ENCODE measurements at places on chromosomes 11 and 22.

GRCh38 chr11:110629594-110629993 lies 82.6 kb downstream of the ARHGAP20 start:
- DNase-seq = no peak

- DNase-seq = no peak
These were observed 16.9 kb downstream of the CCDC15 start for GRCh38 chr11:124970925-124971324.

GRCh38 chr11:14267861-14268635 lies 90.9 kb downstream of the RRAS2 start:
- DNase-seq = no peak

DNA sequence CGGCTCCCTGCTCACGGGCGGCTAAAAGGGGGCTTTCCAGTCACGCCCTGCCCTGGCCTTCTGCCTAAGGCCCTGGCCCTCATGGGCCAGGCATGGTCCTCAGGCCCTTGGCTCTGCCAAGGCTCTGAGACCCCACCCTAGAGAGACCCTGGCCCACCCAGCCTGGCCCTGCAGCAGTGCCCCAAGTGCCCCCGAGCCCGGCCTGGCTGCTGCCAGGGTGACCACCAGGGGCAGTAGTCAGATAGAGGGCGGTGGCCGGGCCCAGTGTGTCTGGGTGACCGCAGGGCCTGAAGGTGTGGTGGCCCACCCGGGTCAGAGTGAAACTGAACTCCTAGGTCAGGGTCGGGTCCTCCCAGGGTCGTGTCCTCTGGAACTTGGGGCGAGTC lies 29.4 kb upstream of the CCDC188 start:
- no peak for DNase-seq

GRCh38 chr22:27482402-27482801 lies 319.2 kb downstream of the MN1 start:
- DNase-seq = no peak

DNA sequence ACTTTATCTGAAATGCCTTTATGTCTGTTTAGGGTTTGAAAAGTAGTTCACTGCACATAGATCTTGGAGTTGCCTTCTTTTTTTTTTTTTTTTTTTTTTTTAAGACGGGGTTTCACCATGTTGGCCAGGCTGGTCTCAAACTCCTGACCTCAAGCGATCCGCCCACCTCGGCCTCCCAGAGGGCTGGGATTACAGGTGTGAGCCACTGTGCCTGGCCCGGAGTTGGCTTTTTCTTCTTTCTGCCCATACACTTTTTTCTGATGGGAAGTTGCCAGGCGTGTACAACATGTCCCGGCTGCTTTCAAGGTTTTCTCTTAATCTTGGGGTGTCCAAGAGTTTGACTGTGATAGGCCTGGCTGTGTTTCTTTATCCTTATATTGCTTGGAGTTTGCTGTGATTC lies 12.9 kb upstream of the GNB1L start:
- no peak for DNase-seq

DNA sequence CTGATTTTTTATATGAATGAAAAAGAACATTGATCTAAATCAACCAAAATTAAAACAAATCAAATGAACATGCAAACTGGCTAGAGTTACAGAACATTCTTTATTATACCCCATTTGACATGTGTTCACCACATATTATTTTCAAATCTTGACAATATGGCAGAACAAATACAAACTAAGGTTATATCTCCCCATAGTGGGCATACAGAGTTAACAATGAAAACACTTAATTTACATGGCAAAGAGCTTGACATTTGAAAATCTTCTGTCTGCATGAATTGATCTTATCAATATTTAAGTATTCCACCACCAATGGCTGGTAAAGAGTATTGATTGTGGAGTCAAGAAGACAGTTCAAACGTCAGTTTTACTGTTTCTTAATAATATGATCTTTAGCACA lies 197.9 kb upstream of the ANO3 start:
- DNase-seq = no peak

- DNase-seq = no peak
These were observed 82.8 kb downstream of the CABIN1 start for GRCh38 chr22:24093855-24094254.

- no peak for DNase-seq
These were observed 251.8 kb upstream of the BLID start for GRCh38 chr11:122367809-122368231.

GRCh38 chr22:49986325-49986724 lies 25.8 kb downstream of the PIM3 start:
- DNase-seq = no peak

GRCh38 chr11:113778111-113778910 lies 1.3 kb upstream of the CLDN25 start:
- no peak for DNase-seq

DNA sequence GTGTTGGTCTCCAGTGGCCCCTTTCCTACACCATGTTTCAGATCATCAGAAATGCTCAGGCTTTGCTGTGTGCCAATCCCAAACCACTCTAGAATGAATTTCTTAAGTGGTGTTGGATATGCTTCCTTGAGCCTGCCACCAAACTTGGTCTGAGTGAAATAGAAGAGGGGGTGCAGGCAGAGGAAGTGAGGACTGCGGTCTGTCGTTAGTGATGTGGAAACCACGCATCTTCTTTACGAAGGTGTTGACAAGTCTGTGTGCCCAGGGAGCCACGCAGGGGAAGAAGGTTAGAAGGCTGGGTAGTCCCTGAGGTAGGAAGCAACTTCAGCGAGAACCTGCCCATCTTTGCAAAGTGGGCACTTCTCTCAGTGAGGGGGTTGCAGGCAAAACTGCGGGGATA lies 187.4 kb upstream of the NAV2 start:
- DNase-seq = no peak

DNA sequence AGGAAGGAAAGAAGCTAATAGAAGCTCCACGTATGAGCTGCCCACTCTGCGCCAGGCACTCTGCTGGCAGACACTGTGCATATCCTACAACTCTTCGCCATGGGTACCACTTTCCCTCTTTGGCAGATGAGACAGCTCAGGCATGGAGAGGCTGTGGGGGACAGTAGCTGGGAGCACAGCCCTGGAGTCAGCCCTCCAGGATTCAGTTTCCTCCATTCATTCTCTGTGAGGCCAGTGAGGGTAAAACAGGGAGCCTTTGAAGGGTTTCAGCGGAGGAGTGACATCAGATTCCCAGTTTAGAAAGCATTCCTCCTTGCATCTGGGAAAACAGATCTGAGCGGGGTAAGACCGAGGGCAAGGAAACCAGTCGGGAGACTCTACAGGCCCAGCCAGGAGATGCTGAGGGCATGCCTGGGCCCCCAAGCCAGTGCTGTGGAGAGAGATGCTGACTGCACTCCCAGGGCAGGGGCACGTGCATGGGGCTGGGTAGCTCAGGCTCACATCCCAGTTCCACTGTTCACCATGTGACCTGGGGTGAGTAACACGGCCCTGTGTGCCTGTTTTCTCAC lies 58.3 kb upstream of the EMID1 start:
- DNase-seq = no peak

DNA sequence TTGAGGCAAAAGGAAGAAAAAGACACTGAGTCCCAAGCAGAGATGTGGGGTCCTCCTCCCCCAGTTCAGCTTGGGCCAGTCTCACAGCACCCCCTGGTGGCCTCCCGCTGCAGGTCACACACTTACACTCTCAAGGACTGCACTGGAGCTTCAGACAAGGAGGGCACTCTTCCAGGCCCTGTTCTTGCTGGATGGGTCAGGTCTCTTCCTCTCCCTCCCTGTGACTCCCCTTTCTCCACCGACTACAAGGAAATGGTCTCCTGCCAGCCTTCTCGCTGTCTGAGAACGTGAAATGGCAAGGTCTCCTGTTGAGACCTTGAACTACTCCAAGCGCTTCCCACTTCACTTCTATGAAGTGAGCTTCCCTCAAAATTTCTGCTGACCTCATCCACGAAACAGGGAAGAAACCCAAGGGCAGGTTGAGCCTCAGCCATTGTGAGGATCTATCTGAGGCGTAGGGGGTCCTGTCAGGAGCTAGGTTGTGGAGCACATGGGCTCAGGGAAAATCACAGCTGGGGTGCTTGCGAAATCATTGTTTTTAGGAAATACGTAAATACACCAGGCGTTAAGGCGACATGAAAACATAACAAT lies 11.2 kb upstream of the IGLL1 start:
- peak; percentile 52 for DNase-seq

- no peak for DNase-seq
These were observed 213.7 kb upstream of the TBCEL start for GRCh38 chr11:120810251-120810650.

DNA sequence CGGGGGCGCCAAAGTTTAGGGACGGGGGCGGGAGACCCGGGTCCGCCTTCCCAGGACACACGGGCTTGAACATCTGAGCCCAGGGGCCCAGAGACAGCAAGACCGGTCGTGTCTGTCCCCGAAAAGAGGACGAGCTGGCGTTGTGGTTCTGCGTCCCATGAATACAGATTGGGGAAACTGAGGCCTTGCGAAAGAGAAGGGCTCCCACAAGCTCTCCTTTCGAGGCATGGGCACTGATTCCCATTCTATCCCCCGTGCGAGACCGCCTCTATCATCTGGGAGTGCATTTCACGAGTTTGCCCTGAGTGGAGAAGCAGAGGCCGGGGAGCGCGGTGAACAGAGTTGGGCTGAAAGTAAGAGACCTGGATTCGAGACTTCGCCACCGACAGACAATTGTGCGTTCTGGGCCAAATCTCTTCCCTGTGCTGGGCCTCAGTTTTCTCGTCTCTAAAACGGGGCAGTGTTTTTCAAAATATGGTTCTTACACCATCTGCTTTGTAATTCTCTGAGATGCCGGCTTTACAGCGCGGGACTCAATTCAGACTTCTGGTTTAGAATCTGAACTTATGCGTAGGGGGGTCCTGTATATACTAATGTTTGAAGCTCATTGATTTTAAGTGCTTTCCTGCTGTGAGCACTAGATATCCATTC lies 471 bp downstream of the RNF185 start:
- DNase-seq = no peak

DNA sequence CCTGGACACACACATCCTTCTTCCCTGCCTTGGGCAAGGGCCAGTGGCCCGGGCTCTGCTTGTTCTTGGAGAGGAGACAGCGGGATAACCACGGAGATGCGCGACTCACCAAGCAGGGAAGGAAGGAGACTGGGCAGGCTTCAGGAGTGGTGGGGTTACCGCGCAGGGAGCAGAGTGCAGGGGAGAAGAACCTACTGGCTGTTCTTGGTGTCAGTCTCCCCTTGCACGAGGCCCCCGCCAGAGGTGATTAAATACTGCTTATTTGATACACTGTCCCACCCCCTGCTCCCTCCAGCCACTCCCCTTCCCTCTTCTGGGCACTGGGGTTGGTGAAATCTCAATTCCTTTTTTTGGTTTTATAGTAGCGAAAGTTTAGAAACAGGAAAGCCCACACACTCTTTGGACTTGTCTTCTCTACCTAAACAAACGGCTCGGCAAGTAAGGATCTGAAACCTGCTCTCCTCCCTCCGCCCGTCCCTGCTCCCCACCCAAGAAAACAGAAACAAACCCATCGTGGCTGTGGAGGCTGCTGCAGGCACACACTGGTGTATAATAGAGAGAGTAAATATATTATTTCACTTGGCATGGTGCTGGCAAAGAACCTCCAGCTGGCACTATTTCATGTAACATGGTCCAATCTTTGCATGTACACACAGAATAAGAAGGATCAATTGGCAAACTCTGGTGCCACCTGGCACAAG lies 10.8 kb downstream of the LARGE2 start:
- no peak for DNase-seq

GRCh38 chr22:17172029-17172833 lies 13.2 kb upstream of the HDHD5 start:
- no peak for DNase-seq

- no peak for DNase-seq
These were observed 15.5 kb downstream of the NECTIN1 start for GRCh38 chr11:119713359-119714040.

- peak; percentile 46 for DNase-seq
These were observed 18.8 kb downstream of the P2RY2 start for GRCh38 chr11:73236854-73237253.

GRCh38 chr22:49244466-49245420 lies 582.9 kb downstream of the BRD1 start:
- DNase-seq = no peak
